WTC11 (cell line): ENCODE measurements at places on chromosomes 1 and 21. TPM values are rescaled to one million over a fixed set of nuclear protein-coding genes. Genes with fewer than 3 reads are reported as not detected.

The CHD5 gene
- total RNA-seq = 1.6 to 2.4 TPM (median 1.6 TPM) in 3 replicates

DNA sequence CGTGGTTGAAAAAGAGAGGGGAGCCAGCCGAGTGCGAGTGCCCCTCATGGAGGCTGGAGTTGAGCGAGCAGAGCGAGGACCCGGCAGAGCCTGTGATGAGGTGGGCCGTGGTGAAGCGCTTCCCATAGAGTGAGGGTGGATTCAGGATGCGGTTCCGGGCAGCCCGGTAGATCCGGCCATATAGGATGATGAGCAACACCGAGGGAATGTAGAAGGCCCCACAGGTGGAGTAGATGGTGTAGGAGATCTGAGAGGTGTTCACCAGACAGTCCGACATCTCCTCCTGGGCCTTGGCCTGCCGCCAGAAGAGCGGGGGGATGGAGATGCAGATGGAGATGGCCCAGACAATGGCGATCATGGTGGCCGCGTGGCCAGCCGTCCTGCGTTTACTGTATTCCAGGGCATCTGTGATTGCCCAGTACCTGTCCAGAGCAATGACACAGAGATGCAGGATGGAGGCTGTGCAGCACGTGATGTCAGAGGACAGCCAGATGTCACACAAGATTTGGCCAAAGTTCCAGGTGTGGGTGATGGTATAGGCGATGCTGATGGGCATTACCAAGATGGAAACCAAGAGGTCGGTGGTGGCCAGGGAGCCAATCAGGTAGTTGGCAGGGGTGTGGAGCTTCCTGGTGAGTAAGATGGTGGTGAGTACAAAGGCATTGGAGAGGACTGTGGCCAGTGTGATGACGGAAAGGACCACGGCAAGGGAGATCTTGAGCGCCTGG, 23.7 kb downstream of the HTR1D start:
- DNase-seq = no peak

The MOB3C gene
- total RNA-seq = 3.1 to 4.0 TPM (median 3.4 TPM) in 3 replicates

- no peak for DNase-seq
These were observed 94.2 kb upstream of the DMRTA2 start for GRCh38 chr1:50517488-50517887.

The HENMT1 gene
- 4.6 to 5.3 TPM (median 4.7 TPM) in 3 replicates for total RNA-seq

DNA sequence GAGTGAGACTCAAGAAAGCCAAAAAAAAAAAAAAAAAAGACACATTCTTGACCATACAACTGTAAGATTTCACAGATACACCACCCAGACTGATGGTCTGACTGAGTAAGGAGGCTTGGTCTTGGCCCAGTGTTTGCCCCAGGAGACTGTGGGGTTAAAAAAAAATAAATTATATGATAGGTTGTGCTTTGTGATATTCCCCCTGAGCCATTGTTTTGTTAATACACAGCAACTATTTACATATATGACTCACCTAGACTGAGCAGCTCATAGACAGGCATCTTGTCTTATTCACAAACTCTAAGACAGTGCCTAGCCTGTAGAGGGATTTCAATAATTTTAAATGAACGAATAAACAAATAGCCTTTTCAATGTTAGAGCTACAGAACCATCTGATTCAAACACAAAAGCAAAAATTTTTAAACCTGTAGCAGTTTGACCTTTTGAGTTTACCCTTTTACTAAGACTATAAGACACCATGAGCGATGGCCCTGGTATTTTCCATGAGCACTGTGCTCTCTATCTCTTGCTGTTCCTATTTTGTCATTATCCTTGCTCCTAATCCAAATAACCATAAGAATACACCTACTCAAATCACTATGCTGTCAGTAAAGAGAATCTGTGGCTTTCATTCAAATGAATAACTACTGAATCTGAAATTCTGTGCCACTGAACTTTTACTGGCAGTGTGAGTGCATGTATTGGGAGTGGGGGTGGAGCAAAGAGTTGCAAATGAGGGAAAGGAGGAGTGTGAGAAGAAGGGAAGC, 199.4 kb upstream of the PTBP2 start:
- no peak for DNase-seq

- DNase-seq = no peak
These were observed 8.3 kb downstream of the FRRS1 start for GRCh38 chr1:99758073-99758511.

DNA sequence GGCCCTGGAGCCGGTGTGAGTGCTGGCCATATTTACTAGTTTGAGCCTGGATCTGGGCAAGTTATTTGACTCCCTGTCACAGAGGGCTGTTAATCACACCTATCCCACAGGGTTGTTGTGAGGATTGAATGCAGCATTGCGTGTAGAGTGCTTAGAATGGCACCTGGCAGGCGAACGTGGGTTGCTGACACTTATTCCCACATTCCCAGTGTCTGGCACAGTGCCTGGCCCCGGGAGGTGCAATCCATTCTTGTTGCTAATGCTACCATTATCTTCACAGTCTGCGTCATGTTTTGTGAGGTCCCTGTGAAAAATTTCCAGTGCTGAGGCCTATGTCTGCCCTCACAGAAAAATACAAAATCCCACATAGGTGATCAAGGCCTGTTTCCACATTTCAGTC, 66.1 kb downstream of the CD2 start:
- no peak for DNase-seq

The NEGR1 gene
- total RNA-seq = 2.7 to 3.0 TPM (median 2.9 TPM) in 3 replicates
